ENCODE measurements at places on chromosomes 16 and 17. TPM values are rescaled to one million over a fixed set of nuclear protein-coding genes. Genes with fewer than 3 reads are reported as not detected.

ADAM11 gene
- total RNA-seq = 0.79 TPM

ATP2C2 gene
- not detected for total RNA-seq

CD300LG gene
- not detected for total RNA-seq

SPAG7 gene
- 47.0 TPM for total RNA-seq

CASKIN1 gene
- 0.20 TPM for total RNA-seq

TMEM219 gene
- 84.1 TPM for total RNA-seq

Measured in smooth muscle cell of the pulmonary artery (primary cell).